Activated effector memory CD4-positive, alpha-beta T cell treated with anti-CD3 and anti-CD28 coated beads, Interleukin-2, amount 50 U/mL, for 16 hours (primary cell): ENCODE measurements at places on chromosomes 4 and X.
A peak's percentile ranks its signal among the peaks of the same experiment; 100 is the strongest.

DNA sequence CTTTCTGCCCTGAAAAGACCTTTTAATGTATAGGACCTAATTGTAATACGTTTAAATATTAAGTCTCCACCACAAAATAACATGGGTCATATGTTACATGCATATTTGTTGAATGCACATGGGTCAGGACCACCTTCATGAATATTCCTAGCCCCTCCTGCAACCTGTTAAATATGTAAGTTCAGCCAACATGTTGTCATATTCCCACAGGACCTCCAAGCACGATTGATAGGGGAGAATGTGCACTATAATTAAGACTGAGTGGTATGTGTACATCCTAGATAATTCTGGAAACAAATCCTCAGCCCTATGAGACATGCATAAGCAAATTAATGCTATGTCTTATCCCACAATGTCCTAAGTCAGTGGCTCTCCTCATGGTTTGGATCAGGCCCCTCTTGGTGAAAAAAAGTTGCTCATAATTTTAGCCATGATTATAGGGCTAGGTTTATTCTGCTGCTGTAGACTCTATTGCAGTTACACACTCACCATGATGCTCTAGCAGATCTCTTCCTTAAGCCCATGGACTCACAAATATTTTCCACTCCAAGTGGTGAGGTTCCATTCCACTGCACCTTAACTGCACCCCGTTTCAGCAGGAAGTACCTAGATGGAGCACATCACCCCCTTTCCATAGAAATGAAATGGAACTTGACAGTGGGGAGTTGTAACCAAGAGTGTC lies 10.2 kb downstream of the TIGD2 start:
- no peak for DNase-seq

DNA sequence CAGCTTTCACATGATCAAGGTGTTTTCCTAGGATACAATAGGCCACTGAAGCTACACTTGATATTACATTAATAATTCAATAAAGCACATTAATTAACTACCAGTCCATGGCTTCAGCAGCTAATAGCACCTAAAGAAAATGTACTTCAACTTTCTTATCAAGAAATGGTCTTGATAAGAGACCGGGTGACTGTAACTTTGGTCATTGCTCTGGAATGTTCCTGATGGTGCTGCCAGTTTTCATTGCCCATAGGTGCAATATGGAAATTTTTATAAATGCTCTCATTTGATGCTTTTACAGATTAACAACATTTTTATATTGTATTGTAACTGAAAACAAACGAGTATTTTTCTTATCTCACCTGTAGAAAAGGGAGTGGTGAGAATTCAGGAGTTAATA lies 165.4 kb downstream of the SHROOM3 start:
- no peak for DNase-seq

DNA sequence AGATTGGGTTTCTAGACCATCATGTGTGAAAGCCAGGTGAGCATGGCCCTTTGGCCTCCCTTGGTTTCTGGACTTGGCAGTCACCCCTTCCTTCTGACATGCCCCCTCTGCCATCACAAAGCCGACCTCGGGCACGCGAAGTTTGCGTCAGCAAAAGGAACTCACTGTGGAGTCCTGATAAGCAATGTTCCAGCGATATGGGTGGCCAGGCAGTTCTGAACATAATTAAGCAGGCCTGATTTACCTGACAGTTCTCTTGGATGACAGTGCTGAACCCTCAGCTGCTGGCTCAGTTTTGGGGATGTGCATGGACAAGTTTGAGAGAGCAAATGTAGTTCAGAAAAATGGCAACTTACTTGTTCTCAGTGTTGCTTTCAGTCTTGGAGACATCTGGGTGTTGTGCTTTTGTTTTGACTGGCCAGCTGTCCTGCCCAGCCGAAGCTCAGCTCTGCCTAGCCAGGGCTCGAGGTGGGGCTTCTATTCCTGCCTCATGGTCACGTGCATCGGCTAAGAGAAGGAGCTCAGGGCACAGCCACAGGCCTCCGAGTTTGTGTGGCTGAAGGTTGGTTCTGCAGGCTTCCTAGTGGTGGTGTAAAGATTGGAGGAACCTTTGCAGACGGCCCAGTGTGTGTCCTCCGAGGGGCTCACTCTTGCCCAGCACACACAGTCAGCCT lies 78.3 kb downstream of the CLDN34 start:
- no peak for DNase-seq

GRCh38 chr4:46909078-46909477 lies at the start of gene COX7B2:
Gene COX7B2 (minus strand): TSS chr4:46909245. CDS start chr4:46735192, 174,053 bp downstream.
- no peak for DNase-seq

DNA sequence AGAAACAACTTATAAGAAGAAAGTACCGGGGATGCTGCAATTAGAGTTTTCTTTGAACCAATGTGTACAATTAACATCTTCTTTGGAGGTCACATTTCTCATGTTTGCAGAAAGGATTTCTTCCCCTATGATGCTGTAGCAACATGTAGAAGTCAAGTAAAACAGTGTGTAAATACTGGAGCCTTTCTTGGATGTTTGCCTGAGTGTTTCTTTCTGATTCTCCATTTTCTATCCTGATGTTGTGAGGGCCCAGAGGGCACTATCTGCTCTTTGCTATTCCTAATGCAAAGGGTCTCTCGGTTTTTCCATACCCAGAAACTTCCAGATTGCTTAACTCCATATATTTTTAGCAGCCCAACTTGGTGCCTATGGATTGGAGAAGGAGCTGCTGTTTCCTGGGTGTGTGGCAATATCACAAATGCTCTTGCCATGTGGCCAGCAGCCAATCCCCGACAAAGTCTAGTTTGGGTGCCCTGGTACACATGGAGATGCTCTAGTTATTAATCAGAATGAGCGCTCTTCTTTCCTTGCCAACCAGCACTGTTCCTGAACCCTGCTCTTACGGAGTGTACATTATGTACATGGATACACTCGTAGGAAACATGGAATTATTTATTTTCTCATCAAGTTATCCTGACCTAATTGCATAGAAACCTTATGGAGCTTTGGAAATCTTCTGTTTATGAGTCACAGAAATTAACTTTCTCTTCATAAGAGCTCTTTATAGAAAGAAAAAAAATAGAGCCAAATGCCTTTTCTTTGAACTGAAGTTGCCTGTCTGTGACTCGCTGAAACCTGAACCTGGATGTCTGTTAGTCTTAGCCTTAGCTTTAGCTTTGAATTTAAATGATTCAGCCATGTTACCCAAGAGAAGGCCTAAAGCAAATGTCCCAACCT lies 67.0 kb upstream of the GPC4 start:
- DNase-seq = no peak

DNA sequence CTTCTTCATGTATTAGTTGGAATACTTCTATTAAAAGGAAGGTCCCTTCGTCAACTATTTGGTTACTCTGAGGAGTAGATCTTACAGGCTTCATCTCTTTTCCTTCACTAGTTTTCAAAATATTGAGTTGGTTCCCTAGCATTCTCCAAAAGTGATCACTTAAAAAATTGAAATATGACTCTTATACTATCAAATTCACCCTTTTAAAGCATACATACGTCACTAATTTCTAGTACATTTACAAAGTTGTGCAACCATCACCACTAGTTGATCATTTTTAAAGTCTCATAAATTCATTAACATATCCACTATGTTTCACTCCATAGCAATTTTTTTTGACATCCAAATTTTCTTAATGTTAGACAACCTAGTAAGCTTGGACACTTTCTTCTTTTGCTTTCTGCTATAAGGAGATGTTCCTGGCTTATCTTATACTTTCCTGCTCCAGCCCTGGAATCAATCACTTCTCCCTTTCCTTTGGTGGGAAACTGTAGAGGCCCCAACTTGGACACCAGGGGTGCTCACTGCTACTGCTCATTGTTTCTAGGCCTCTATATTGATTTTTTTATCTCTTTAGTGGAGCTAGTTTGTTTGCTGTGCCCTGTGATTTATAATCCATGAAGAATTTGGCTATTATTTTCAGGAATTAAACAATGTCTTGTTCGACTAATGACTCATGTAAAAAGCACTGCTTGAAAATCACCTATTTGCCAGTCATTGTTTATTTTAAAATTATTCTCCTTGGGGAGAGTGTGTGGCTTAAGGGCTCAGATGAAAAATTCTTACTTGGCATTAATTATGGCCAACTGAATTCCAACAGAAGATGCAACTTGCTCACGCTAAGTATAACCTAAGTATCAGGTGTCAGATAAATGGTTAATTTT lies 4.0 kb upstream of the ZFX start:
- no peak for DNase-seq

- no peak for DNase-seq
Observed at GRCh38 chr4:174012135-174012885, 271.2 kb downstream of the FBXO8 start.

DNA sequence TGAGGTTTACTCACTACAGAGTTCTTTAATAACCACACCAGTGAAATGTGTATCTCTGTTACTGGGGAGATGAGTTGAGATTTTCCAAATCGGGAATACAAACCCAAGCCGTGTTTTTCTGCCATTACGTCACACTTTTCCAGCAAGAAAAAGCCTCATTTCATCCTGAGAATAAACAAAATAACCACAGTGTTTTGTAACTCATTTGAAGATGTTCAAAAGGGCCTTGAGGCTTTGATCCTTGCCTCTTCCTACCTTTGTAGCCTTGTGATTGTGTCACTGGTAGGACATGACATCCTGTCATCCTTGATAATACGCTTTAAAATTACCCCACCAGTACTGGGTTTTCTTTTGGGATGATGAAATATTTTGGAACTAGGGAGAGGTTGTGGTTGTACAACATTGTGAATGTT lies 2.9 kb downstream of the USP11 start:
- no peak for DNase-seq

DNA sequence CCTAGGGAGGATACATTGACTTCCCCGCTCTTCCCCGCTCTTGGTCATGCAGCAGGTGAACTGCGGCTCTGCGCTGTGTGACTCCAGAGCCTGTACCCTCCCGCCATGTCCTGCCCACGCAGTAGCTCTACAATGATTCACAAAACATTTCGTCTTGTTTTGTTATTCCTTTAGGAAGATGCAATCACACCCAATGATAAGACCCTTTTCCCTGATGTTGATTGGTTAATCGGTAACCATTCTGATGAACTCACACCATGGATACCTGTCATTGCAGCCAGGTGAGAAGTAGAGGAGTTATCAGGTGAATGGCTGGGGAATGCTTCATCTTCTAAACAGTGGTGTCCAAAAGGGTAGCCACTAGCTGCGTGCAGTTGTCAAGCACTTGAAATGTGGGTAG lies 23.2 kb downstream of the TRMT44 start:
- no peak for DNase-seq

GRCh38 chr4:94302191-94302590 lies 40.4 kb downstream of the HPGDS start:
- DNase-seq = no peak

DNA sequence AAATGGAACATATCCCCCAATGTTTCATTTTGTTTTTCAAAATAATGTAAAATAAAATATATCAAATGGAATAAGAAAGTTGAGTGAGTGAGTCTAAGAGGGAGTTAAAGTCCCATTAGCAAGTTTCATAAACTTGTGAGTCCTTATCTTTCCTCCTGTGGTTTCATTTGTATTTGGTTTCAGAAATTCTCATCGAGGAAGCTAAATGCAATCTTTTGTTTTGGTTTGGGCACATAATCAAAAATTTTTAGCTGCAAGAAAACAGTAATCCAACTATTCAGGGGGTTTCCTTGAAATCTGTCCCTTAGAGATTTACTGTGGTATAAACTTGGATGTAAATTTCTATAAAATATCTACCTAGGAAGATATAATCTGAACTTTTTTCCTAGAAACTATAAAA lies 124.2 kb downstream of the CAMK2D start:
- no peak for DNase-seq

DNA sequence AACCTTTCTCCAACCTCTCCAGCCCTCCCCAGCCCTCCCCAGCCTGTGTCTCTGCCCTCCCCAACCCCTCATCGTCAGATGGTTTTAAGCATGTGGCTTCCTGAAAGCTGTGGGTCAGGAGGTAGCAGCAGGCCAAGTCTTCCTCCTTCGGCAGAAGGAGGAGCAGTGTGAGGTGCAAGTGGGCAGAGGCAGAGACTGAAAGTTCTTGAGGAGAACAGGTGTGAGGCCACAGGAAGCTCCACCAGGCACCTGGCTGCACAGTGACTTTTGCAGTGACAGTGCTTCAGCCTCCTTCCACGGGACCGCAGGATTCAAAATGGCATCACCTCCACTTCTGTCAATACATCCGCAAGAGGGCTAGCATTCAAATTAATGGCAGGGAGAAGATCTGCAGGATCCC lies 203.9 kb upstream of the LEF1 start:
- DNase-seq = peak; percentile 68

DNA sequence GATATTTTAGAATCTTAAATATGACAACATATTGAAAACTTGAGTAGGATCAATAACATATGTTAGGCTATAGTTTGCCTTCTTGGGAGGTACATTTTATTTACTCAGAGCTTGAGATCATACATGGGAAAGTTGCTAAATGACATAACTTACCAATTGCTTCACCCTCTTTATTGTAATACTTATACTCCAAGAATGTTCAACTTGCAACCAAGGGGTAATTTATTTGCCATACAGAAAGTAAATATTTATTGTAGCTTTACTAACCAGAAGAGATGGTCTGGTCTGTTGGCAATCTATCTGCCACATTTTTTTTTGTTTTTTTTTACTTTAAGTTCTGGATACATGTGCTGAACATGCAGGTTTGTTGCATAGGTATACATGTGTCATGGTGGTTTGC lies 426.6 kb downstream of the ARHGAP24 start:
- DNase-seq = no peak

DNA sequence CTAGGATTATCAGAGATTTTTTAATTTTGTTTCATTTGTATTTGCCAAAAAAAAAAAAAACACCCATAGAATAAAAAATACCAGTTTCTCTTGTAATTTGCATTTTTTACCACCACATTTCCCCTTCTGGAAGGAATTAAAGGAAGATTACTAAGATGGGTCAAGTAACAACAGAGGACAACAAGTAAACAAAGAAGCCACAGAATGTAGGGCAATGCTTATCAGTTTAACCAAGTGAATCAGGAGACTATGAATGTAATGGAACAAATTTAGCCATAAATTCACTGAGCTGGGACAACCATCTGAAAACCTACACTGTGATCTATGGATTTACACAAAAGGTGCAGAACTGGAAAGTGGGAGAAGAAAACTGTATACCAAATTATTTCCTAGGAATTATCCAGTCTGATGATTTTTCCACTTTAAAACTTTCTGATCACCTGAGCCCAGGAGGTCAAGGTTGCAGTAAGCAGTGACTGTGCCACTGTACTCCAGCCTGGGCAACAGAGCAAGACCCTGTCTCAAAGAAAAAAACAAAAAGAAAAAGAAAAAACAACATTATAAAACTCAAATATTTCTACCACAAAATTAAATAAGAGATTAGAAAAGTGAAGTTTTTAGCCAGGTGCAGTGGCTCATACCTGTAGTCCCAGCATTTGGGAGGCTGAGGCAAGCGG lies 32.4 kb downstream of the LRBA start:
- no peak for DNase-seq

GRCh38 chrX:39331082-39331704 lies 529.9 kb downstream of the MID1IP1 start:
- no peak for DNase-seq

- no peak for DNase-seq
Observed at GRCh38 chrX:153537526-153538295, 20.3 kb downstream of the ATP2B3 start.

DNA sequence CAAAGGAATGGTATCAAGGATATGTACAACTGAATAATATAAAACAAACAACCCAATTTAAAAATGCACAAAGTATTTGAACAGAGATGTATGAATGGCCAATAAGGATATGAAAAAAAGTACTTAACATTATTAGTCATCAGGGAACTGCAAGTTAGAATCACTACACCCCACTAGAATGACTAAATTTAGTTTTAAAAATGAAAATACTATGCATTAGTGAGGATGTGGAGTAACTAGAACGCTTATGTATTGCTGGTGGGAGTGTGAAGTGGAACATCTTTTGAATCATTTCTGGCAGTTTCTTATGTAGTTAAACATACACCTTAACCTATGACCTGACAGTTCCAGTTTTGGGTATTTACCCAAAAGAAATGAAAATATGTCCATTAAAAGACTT lies 13.0 kb upstream of the SLC16A2 start:
- no peak for DNase-seq
